ENCODE measurements at places on chromosomes 6 and 20.

DNA sequence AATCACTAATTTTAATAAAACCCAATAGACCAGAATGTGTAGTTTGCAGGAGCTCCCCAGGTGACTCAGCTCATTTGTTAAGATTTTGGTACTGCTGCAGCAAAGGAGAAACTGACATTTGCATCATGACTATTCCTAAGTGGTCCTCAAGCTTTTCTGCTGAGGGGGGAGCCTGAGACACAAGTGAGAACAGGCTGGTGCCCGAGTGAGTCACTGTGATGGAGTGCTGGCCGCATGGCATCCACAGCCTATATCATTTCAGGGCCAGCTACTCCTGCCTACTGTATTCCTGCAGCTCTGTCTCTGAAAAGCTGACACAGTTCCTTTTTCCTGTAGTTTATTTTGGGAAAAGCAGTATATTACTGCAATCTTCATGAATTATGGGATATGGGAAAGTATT lies 113.7 kb upstream of the ENPP5 start:
- no peaks in the 10 kb centered on the region for H3K36me3 ChIP-seq
- no peak for DNase-seq
- H3K4me1 ChIP-seq, result no peaks in the 10 kb centered on the region
- H3K27ac ChIP-seq, result no peak overlapping the region

GRCh38 chr6:11315743-11316437 lies 83.4 kb upstream of the NEDD9 start:
- H3K27ac ChIP-seq, result no peak overlapping the region
- H3K4me1 ChIP-seq, result peaks cover 22% of the 10 kb centered on the region
- no peaks in the 10 kb centered on the region for H3K27me3 ChIP-seq
- no peak for DNase-seq
- H3K4me3 ChIP-seq, result no peak overlapping the region
- H3K36me3 ChIP-seq, result no peaks in the 10 kb centered on the region

DNA sequence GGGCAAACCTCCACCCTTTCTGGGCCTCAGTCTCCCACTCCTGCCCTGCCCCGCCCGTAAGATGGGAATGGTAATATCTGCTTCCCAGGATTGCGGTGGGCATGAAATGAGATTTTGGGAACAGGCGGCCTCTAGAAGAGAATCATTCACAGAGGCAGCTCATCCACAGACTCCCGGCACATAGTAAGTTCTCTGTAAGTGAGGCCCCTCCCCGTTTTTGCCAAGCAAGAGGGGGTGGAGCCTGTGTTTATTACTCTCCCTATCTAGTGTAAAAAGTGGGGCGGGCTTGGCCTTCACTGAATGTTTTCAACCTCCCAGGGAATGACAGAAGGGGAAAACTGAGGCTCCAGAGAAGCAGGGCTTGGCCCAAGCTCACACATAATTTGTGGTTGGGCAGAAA lies 20.0 kb downstream of the SUN5 start:
- H3K4me1 ChIP-seq, result no peaks in the 10 kb centered on the region
- no peak overlapping the region for H3K4me3 ChIP-seq
- no peak for DNase-seq
- H3K36me3 ChIP-seq, result no peaks in the 10 kb centered on the region
- H3K27me3 ChIP-seq, result peaks cover 16% of the 10 kb centered on the region

DNA sequence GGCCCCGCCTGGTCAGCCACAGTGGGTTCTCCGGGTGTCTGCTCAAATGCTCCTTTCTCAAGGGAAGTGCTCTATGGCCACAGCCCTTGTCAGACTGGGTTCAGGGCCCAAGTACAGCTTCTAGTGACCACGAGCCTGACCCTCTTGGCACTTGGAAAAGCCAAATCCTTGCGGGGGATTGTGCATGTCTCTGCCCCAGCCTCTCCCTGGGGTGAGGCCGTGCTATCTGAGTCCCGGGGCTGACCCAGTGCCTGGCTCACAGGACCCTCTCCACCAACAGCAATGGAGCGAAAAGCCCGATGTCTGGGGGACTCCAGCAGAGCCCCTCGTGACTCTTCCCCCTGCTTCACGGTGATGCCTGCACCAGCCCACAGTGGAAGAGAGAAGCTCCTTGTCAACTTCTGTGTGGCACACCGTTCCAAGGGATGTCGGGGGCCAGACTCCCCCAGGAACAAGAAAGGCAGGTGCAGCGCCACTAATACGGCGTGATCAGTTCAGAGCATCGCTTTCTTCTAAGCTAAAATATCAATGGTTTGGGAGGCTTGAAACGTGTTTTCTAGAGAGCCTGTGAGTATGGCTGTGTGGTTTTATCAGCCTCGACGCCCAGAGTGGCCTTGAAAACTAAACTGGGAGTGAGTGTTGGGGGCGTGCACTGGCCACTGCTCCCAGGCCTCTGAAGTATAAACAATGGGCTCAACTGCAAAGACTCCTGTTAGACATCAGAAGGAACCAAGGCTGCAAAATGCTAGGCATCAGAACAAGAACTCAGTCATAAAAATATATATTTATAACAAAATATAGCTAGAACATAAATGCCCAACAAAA lies 51.9 kb downstream of the DLL1 start:
- no peak overlapping the region for H3K27ac ChIP-seq
- peaks cover 24% of the 10 kb centered on the region for H3K27me3 ChIP-seq
- no peaks in the 10 kb centered on the region for H3K4me1 ChIP-seq
- peak; percentile 72 for DNase-seq

DNA sequence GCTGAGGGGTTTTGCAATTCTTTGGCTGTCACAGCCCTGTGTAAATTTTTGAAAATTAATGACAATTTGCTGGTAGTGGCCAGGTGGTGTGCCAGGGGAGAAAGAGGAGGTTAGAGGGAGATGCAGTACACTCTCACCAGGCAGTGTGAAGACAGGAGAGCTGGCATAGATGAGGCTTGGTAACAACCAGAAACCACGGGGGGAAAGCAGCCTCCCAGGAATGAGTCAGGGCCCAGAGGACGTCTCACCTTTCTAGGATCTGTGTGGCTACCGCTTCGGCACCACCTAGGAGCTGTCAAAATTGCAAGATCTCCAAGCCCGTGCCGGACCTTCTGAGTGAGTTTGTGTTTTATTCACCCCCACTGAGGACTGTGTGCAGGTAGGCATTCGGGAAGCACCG lies 171.4 kb downstream of the PACRG start:
- H3K36me3 ChIP-seq, result no peaks in the 10 kb centered on the region
- no peak overlapping the region for H3K4me3 ChIP-seq
- no peak overlapping the region for H3K27ac ChIP-seq
- DNase-seq, result no peak
- no peaks in the 10 kb centered on the region for H3K27me3 ChIP-seq

GRCh38 chr20:50744143-50744792 lies 12.9 kb downstream of the PARD6B start:
- DNase-seq, result peak; percentile 15
- peaks cover 6% of the 10 kb centered on the region for H3K4me1 ChIP-seq
- no peaks in the 10 kb centered on the region for H3K36me3 ChIP-seq
- H3K27ac ChIP-seq, result peak overlapping the region; percentile 62
- H3K27me3 ChIP-seq, result no peaks in the 10 kb centered on the region

DNA sequence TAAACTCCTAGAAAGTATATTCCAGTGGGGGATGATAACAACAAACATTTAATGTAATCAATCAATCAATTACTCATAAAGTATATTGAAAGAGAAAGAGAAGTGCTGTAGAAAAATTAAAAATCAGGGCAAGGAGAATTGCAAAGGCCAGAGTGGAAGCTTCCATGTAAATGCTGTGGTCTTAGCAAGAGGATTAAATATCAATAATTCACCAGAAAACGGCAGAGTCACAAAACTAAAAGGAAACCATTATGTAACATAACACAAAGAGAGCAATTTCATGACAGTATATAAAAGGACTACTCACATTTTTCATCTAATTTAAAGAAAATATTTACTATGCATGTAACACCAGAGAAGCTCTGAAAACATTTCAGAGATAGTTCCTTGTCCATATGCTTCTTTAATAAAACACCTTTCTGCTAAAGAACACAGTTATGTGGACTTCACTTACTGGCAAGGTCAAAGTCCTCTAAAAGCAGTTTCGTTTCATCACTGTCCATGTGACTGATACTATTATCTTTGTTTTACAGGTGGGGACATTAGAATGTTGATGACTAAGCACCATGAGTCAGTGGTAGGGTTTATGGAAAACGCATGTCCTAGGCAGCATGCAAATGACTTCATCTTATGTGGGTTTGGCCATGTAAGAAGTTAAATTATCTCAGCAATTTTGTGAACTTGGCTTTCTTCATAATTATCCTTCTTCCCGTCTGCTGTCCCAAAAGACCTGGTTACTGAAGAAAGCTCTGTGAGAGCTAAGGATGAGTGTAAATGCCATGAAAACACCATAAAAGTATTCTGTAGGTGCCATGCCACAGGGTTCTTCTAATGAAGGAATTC lies 185.8 kb upstream of the TENT5A start:
- no peak overlapping the region for H3K4me3 ChIP-seq
- H3K27ac ChIP-seq, result peak overlapping the region; percentile 25
- no peaks in the 10 kb centered on the region for H3K27me3 ChIP-seq
- DNase-seq, result no peak
- peaks cover 25% of the 10 kb centered on the region for H3K4me1 ChIP-seq

GRCh38 chr20:36463212-36464061 lies 77.9 kb upstream of the MYL9 start:
- H3K4me3 ChIP-seq, result peak overlapping the region; percentile 87
- H3K27ac ChIP-seq, result peak overlapping the region; percentile 97
- no peak for DNase-seq
- no peaks in the 10 kb centered on the region for H3K36me3 ChIP-seq
- no peaks in the 10 kb centered on the region for H3K27me3 ChIP-seq
- peaks cover 73% of the 10 kb centered on the region for H3K4me1 ChIP-seq

DNA sequence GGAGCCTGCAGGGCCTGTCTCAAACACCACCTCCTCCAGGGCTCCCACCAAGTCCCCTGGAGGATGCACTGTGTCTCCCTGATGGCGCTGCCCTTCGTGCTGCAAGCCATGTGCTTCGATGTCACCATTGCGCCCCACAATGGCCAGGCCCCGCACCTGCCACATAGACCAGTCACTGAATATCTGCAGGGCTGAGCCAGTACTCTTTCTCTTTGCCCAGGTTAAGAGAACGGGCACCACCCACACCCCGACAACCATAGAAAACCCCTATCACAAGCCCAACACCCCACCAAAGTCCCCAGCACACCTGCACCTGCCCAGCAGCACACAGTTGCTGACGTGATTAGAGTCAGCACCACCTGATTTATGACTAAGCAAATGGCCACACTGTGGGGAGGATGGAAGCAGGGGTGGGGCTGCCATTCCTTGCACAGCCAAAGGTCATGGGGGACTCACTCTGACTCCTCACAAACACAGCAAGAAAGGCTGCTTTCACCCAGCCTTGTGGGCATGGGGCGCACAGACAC lies 104.3 kb downstream of the SLC23A2 start:
- H3K27ac ChIP-seq, result no peak overlapping the region
- peaks cover 8% of the 10 kb centered on the region for H3K36me3 ChIP-seq
- no peaks in the 10 kb centered on the region for H3K27me3 ChIP-seq
- peaks cover 21% of the 10 kb centered on the region for H3K4me1 ChIP-seq
- H3K4me3 ChIP-seq, result no peak overlapping the region

DNA sequence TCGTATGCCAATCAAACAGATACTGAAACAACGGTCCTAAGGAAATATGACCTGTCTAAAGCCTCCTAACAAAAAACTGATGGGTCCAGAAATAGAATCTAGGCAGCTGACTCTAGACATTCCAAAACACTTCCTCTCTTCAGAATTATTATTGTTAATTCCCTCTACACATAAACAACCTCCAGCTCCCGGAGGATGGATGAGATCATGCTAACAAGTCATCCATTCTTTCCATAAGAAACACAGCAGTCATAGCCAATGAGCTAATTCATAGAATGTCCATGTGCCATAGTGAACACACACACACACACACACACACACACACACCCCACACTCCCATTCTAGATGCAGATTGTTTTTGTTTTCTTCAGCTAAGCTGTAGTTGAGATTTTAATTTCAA lies 44.3 kb downstream of the HDGFL1 start:
- no peaks in the 10 kb centered on the region for H3K36me3 ChIP-seq
- no peak overlapping the region for H3K4me3 ChIP-seq
- H3K4me1 ChIP-seq, result peaks cover 7% of the 10 kb centered on the region
- H3K27me3 ChIP-seq, result no peaks in the 10 kb centered on the region

- peaks cover 18% of the 10 kb centered on the region for H3K36me3 ChIP-seq
- no peaks in the 10 kb centered on the region for H3K27me3 ChIP-seq
- no peak overlapping the region for H3K27ac ChIP-seq
- no peaks in the 10 kb centered on the region for H3K4me1 ChIP-seq
- DNase-seq, result no peak
Measured at GRCh38 chr6:75842191-75842590, 93.2 kb downstream of the MYO6 start.

- no peaks in the 10 kb centered on the region for H3K36me3 ChIP-seq
- H3K27ac ChIP-seq, result no peak overlapping the region
- no peaks in the 10 kb centered on the region for H3K27me3 ChIP-seq
- no peak overlapping the region for H3K4me3 ChIP-seq
Measured at GRCh38 chr6:56292505-56293181, 45.3 kb upstream of the COL21A1 start.

DNA sequence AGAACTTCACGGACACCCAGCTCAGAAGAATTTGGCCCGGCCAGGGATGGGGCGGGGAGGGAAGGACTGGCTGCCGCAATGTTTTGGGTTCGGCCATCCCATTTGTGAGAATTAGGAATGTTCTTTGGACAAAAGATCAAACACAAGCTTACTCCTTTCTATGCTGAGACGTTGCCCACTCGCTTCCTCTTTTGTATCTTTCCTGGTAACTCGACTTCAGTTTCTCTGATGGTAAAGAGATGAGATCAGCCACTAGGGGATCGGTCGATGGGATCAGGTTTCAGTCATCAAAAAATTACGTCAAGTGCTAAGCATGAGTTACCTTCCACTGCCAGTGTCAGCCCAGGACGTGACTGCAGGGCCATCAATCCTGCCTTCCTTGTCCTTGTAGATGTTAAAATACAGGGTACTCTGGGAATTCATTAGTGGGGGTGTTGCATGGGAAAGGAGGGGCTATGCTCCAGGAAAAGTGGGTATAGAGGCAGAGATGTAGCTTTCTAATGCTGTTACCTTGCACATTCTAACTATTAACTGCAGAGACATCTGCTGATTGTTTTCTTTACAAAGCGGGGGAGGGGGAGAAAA lies 190.2 kb downstream of the TSHZ2 start:
- DNase-seq, result peak; percentile 70
- no peaks in the 10 kb centered on the region for H3K27me3 ChIP-seq
- H3K4me3 ChIP-seq, result no peak overlapping the region
- H3K4me1 ChIP-seq, result peaks cover 20% of the 10 kb centered on the region

DNA sequence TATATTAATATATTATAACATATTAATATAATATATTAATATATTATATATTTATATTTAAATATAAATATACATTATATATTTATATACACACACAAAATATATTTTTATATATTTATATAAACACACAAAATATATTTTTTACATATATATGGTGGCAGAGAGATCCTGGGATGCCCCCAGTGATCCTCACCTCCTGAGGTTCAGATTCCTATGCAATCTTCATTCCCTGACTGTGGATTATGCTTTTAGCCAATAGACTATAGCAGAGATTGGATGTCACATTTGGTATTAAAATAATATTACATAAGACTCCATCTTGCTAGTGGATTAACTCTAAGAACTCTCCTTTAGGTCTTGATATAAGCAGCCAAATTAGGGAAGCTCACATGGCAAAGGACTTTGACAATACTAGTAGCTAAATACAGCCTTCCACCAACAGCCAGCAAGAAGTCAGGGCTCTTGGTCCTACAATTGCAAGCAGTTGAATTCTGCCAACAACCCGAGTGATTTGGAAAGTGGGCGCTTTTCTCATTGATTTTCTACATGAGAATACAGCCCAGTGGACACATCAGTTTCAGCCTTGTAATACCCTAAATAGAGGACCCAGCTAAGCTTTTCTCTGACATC lies 681.0 kb downstream of the C6orf118 start:
- DNase-seq, result no peak
- no peaks in the 10 kb centered on the region for H3K36me3 ChIP-seq
- no peaks in the 10 kb centered on the region for H3K4me1 ChIP-seq
- no peaks in the 10 kb centered on the region for H3K27me3 ChIP-seq
